Stimulated activated CD4-positive, alpha-beta T cell treated with anti-CD3 and anti-CD28 coated beads, Interleukin-2, amount 100 ng/mL, for 4 hours (primary cell): ENCODE measurements at places on chromosomes 3 and 15.

- DNase-seq: no peak
Observed at GRCh38 chr3:1551741-1552140, 458.9 kb downstream of the CNTN6 start.

DNA sequence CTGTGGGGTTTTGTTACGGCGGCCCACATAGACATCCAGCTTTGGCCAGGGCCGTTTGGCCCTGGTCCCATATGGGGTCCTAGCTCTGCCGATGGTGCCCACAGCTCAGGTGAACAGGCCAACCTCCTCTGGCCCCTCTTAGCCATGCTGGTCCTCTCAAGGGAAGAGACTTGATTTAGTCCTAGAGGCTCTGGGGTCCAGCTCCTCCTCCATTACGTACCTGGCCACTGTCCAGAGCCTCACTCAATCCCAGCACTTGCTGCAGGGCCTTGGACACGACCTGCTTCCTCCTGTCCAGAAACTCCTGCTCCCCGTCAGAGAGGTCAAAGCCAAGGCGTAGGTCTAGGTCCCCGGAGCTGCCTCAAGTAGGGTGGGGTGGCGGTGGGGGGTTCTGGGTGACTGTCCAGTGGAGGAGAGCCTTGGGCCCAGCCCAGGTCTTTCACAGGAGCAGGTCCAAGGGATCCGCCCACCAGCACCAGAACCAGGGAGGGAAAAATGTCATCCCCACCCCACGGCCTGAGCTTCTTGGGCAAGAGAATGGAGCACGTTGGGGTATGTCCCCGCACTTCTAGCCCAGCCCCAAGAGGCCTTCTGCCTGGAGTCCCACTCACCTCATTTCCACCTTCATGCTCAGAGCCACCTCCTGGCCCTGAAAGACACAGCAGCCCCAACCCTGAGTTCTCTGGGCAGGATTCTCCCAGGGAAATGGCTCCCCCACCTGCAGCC lies 6.8 kb downstream of the PLA2G4F start:
- DNase-seq: no peak

GRCh38 chr3:94420931-94421330 lies 358.1 kb downstream of the NSUN3 start:
- no peak for DNase-seq

- DNase-seq: no peak
Observed at GRCh38 chr3:140842984-140843649, 98.5 kb upstream of the SLC25A36 start.

DNA sequence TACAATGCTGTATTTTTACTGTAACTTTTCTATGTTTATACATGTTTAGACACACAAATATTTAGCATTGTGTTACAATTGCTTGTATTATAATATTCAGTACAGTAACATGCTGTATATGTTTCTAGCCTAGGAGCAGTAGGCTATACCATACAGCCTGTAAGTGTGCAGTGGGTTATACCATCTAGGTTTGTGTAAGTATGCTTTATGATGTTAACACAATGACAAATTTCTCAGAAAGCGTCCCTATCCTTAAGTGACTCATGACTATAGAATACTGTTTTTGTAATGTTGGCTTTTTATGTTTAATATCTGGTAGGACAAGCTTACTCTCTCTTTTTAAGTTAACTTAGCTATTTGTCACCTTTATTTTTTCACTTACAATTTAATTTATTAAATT lies 127.5 kb upstream of the THRB start:
- no peak for DNase-seq

- DNase-seq: no peak
Observed at GRCh38 chr15:52288051-52288942, 7.3 kb downstream of the MYO5C start.

DNA sequence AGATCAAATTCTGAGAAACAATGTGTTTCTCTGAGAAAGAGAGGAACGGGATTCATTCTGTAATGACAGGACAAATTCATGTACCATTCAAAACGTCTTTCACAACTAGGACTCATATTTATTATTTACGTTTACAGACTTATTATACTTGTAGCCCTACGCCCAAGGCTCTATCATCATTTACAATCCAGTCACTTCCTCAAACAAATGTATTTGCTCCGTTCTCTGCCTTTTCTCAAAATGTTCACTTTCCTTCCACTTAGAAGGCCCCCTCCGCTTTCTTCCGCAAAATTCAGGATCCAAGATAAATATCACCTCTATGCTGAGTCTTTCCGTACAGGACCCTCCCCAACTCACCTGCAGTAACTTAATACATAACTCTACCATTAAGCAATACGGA lies 745 bp downstream of the RSL24D1 start:
- DNase-seq: no peak

DNA sequence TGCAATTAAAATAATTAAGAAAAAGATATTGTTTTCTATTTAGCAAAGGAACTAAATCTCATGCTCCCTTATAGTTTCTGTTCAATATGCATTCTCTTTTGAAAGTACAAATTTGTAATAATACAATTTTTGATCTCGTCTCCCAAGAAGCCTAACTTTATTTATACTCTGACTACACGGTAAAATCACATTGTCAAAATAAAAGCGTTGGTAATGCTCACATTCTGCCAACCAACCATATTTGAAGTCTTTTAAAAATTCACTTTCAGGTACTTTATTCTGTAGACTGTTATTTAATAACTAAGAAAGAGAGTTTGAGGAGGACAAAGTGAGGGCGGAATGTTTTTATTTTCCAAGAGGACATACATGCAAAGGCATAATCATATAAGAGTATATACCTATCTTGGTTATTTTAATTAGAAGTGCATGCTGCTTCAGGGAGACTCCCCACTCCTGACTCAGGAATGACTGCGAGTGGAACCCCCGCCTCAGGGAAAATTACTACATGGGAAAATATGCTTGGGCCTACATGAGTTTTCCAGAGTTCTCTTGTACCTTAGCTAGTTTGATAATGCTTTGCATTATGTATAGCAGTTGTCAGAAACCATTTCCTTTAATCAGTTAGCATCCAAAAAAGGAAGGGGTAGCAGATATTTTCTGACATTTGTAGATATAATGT lies 19.3 kb downstream of the MBNL1 start:
- no peak for DNase-seq

- DNase-seq: no peak
Observed at GRCh38 chr3:64379221-64379620, 154.0 kb upstream of the PRICKLE2 start.

GRCh38 chr3:118495206-118495605 lies 539.4 kb downstream of the IGSF11 start:
- DNase-seq: no peak
